ENCODE measurements at places on chromosomes 4 and X.

DNA sequence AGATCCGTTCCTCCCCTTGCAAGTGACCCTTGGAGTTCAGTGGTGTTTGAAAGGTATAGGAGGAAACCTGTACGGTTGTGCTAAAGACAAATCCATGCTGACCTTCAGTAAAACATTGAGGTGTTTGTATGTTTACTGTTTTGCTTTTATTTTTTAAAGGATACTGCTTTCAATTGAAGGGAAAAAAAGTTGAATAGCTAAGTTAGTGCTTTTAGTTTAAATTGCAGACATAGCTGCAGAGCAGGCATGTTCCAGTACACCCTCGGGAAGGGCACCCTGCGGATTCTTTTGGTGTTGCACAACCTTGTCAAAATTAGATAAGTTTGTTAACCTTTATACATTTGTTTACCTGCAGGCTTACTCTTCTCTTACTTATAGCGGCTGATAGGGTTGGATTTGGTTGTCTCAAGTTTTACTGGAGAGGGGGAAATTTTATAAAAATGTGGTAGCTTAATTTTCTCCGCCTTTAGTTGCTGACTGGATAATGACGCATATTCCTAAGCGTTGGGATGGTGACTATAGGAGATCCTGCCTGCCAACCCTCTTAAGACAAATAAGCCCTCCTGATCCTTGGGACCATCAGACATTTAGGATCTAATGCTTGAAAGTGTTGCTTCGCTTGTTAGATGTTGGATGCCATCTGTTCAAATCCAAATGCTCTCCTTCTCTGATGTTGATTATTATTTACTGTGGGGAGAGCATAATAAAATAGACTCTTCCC lies 2.0 kb downstream of the RAPGEF2 start:
- DNase-seq = no peak

DNA sequence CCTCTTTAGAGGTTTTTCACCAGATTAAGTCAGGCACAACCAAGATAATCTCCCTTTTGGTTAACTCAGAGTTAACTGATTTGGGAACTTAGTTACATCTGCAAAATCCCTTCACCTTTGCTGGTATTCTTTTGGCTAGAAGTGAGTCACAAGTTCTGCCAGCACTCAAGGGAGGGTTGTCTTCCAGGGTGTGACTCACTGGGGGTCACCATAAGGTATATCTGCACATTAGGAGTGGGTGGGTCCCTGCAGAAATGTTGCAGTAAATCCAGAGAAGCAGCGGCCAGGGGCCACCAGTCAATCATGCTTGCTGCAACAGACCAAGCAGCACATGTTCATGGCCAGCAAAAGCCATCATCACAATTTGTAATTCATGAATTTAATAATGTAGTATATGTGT lies 59.8 kb upstream of the MAML3 start:
- no peak for DNase-seq

- no peak for DNase-seq
Observed at GRCh38 chrX:53253293-53254020, 27.9 kb downstream of the IQSEC2 start.

DNA sequence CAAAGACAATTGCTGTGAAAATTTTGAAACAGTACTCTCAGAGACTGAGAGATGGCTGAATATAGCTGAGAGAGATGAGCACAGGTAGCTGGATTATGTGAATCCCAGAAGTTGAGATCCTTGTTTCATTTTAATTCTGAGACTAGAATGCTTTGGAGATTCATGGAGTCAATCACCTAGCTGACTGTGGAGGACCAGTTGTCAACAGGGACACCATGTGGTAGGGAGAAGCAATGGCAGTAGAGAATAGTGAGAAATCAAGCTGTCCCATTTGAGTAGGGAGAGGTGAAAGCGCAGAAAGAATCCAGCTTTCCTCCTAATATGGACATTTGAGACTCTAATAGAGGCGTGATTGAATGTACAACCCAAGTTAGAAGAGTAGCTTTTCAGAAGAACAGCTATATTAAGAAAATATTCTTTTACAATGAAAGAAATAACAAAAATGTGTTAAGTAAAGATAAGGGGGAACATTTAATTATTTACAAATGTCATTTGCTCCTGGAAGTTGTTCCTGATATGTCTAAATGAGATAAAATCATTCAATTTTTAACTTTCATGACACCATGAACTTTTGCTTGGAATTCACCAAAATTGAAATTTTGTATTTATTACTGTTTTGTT lies 30.3 kb upstream of the GLRB start:
- DNase-seq = no peak

- no peak for DNase-seq
Observed at GRCh38 chrX:19589105-19589504, 73.8 kb upstream of the MAP3K15 start.

DNA sequence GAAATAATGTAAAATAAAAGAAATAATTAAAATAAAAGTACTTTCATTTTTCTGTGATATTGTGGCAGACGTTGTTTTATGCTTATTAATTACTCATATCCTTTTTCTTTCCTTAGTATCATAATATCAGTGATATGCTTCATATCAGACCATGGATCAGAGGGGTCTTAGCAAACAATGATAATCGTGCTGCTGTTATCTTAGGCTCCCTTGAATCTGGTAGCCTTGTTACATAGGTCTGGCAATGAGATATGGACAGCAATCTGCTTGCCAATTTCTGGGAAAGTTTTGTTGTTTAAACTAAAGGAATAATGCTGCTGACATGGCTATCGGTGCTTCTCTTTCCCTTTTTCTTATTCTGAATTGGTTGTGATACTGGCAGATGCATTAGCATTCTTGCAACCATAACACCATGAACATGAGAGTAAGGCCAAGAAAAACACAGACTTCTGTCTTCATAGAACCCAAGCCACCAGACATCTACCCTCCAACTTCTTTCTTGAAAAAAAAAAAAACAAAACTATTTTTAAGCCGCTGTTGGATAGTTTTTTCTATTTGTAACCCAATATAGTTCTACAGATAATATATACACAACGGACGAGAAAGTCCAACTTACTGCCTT lies 16.4 kb downstream of the EPHA5 start:
- no peak for DNase-seq

- no peak for DNase-seq
Observed at GRCh38 chrX:85620466-85620865, 241.0 kb upstream of the POF1B start.

DNA sequence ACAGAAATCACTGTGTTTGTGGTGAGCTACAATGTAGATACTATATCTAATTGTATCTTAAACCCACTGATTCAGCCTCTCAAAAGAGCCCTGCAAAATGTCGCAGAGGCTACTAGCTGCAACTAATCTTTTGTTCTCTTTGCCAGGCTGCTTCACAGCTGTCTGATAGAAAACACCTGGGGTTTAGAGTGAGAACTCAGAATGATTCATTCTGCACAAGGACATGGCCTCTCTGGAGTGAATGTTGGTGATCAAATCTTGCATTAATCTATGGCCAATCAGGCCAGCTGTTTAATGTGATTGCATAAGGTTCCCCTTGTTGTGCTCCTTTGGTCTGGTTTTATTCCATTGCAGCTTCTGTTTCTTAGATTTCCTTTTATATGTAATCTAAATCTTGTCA lies 100.3 kb downstream of the EMCN start:
- no peak for DNase-seq

GRCh38 chrX:77788050-77788449 lies 2.0 kb upstream of the ATRX start:
- DNase-seq = no peak

GRCh38 chr4:160034501-160034900 lies 931.6 kb downstream of the RAPGEF2 start:
- no peak for DNase-seq

DNA sequence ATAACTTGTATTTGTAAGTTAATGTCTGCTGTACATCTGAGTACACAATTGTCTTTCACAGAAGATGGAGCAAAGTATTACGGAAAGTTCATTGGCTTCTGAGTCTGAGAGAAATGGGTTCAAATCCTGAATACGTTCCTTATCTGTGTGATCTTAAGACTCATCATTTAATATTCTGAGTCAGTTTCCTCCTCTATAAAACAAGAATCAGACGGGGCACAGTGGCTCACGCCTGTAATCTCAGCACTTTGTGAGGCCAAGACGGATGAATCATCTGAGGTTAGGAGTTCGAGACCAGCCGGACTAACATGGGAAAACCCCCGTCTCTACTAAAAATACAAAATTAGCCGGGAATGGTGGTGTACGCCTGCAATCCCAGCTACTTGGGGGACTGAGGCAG lies 57.8 kb downstream of the APBB2 start:
- no peak for DNase-seq

GRCh38 chr4:127214931-127215330 lies 417.8 kb upstream of the INTU start:
- no peak for DNase-seq

GRCh38 chrX:136115904-136116297 lies 31.4 kb upstream of the FHL1 start:
- DNase-seq = no peak

DNA sequence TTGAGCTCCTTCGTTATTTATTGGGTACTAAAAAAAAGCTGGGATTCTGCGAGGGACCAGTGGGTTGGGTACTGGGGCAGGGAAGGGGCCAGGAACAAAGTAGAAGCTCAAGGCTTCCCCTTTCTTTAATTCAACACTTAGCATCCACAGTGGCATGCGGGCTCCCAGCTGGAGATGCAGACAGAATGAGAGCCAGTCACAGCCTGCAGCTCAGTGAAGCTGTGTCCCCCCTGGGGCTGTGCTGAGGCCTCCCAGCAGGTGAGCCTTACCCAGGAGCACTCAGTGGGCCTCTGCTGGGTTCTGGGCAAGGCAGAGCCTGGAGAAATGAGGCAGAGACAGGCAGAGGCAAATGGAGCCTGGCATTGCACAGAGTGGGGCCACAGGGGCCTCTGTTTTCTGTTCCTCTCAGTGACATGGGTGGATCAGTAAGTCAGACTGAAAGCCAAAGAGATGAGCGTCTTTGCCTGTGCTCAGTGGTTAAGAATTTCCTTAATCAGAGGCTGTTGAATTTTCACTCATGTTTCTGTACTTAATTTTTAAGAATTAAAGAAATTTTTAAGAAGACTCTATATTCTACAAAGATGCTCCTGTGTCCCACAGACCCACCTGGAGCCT lies 181.4 kb upstream of the RBPJ start:
- DNase-seq = no peak

GRCh38 chr4:148881860-148882643 lies 439.8 kb upstream of the NR3C2 start:
- DNase-seq = no peak

GRCh38 chrX:39850630-39851152 lies 247.1 kb downstream of the BCOR start:
- no peak for DNase-seq

- DNase-seq = no peak
Observed at GRCh38 chr4:5801696-5802095, 90.7 kb downstream of the EVC start.

GRCh38 chr4:144463896-144464295 lies 182.1 kb upstream of the HHIP start:
- DNase-seq = no peak

DNA sequence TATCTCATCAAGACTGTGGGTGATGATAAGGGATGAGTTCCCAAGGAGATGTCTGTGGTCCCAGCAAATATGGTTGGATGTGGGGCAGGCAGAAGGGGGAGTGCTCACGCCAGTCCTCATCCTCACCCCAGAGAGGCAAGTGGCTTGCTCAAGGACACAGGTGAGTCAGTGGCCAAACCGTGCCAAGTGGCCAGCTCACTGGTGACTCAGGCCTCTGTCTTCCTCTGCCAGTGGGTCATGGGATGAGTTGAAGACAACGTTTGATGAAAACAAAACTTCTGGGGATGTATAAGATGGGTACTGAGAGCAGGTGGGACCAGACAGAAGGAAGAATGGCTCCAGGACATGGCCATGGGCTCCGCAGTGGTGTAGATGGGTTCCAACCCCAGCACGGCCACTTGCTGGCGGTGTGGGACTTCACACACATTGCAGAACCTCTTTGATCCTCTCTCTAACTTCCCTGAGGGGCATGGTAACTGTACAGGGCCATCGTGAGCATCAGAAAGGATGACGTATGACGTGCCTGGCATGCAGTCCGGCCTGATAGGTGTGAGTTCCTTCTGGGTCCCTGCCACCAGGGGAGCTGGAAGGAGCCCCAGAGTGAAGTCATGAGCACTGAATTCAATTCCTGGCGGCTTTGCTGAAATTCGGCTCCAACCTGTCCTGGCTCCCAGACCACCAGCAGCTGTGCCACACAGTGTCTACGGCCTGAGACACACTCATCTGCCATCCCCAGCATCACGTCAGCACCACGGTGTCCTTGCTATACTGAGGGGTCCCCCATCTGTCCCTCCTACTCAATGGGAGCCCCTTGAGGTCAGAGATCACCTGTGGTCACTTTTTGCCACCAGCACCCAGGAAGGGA lies 41.3 kb upstream of the GPR78 start:
- DNase-seq = no peak

DNA sequence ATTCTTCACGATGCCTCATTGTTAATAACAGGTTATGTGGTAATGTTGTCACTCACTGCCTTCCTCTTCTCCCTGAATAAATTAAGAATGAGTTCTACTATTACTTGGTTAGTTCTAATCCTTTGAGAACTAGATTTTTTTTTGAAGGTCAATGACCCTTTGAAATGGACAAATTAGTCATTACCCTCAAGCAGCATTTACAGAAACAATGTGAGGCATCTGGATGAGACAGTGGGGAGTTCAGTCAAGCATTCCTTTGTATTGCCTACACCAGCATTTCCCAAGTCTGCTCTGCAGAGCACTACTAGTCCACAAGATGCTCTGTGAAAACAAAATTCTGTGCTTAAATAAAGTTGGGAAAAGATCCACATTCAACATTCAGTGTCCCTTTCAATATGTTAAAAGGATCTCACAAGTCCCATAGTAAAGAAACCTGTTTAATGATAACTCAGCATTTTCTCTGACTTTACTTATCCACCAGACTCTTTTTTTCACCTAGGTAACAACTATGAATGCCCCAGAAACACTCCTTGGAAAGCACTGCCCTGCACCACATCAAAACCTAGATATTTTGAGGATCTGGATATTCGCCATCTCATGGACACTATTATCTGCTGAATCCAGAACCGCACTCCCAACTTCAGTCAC lies 60.6 kb downstream of the CHRDL1 start:
- no peak for DNase-seq

DNA sequence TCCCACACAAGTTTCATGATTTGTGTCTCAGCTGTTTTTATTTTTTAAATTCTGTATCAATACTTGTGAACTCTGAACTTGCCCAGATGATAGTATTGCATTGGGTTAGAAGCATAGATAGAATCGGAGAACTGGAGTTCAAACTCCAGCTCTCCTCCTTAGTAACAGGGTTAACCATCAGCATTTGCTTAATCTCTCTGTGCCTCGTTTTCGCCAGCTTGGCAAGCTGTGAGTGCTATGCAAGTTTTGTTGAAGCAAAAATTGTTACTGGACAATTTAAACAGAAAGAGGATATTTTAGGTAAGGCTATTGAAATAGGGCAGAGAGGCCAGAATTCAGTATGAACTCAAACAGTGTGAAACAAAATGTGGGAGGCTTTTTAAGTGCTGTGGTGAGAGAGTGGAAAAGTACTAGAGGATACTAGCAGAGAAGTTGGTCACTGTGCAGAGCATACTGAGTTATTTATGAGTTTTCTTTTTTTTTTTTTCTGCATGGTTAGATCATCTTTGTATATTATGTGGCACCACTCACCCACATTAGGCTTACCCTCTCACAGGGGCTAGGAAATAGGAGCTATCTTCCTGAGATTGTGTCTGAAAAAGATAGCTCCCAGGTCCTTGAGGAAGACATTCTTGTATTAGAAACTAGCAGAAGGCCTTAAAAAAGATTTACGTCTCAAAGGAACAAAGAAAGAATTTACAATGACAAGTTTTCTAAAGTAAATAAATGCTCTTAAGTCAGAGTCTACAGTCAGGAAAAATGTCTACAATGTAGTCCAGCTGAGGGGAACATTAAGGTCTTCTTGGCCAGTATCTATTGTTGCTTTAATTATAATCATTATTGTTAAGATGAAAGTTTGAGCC lies 1126.6 kb downstream of the FAT4 start:
- DNase-seq = no peak
